ENCODE measurements at places on chromosomes 11 and 22.
A peak's percentile ranks its signal among the peaks of the same experiment; 100 is the strongest.

DNA sequence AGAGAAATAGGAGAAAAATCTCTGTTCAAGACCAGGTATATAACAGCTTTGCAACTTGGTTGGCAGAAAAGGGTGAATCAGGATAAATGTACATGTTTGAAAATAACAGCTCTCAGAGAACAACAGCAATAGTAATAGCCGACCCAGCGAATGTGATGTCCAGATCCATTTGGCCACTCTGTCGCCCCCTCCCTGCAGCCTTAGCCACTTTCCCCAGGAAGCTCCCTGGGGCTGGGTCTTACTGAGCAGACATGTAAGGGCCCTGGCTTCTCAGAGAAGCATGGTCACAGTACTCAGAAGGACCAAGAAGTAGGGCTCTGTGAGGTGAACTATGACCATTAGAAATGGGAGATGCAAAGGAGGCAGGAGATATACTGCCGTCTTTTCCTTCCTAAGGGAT is 154.1 kb upstream of the SNX19 start:
- no peak for DNase-seq

- DNase-seq = no peak
These were observed 30.5 kb upstream of the GNB1L start for GRCh38 chr22:19884954-19885751.

DNA sequence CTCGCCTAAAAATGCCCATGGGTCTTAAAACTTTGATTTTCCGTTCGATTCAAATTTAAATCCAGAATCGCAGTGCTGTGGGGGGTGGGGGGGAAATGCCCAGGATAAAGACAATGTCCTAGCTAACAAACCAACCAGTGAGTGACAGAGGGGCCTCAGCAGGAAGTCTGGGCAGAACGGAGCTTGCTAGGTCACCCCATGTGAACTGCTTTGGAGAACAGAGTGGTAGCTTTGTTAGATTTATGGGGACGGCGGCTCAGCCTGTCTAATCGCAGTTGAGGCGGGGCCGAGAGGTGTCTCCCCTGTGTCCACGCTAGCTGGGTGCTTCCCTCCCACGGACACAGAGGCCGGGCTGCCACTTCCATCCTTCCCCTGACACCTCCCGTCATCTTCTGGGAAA is 243.9 kb downstream of the CTTN start:
- DNase-seq = no peak

- DNase-seq = no peak
These were observed 16.8 kb downstream of the MAPK1 start for GRCh38 chr22:21850660-21851059.

- no peak for DNase-seq
These were observed 2.6 kb downstream of the MARK2 start for GRCh38 chr11:63841554-63841953.

DNA sequence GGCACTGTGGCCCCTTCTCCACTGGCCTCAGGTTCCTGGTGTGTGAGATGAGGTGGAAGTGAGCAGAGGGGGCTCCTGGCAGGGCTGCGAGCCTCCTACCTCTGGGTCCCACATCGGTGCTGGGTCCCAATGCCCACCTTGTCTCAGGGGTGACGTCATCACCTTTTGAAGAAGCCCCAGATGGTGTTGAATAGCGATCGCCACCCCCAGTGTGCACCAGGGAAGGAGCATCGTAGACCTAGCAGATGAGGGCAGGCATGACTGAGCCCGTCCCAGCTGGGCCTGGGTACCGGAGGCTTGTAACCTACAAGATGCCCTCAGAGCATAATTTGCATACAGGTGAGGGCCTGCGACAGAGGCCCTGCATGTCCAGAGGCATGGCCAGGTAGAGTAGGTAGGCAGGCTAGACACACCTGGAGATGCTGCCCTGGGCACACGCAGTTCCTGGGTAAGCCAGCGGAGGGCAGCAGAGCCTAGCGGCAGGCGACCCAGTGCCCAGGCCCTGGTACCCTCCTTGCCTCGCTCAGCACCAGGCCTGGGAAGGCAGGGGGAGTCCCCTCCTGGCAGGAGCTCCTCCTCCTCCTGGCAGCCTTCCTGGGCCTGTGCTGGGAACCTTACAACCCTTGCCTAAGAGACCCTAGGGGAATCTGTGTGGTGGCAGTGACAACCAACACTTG is 52.5 kb downstream of the TPCN2 start:
- DNase-seq = peak; percentile 75

GRCh38 chr11:3204141-3205015 is 14.2 kb downstream of the MRGPRG start:
- DNase-seq = no peak

DNA sequence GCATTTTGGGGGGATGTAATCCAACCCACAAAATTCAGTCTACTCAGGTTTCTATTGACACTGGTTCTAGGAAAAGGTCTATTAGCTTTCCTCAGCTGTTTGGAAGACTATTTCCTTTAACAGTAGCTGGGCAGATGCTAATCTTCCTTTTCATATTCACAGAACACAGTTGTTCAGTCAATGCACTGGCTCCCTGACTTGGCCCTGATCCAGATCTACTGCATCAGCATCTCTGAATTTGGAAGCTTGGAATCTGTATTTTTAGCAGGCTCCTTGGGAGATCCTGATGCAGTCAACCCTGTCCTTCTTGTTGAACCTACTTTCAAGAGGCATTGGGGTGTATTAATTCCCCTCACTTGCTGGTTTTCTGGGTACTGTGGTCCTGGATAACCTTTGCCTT is 6.3 kb downstream of the HTATIP2 start:
- DNase-seq = no peak

DNA sequence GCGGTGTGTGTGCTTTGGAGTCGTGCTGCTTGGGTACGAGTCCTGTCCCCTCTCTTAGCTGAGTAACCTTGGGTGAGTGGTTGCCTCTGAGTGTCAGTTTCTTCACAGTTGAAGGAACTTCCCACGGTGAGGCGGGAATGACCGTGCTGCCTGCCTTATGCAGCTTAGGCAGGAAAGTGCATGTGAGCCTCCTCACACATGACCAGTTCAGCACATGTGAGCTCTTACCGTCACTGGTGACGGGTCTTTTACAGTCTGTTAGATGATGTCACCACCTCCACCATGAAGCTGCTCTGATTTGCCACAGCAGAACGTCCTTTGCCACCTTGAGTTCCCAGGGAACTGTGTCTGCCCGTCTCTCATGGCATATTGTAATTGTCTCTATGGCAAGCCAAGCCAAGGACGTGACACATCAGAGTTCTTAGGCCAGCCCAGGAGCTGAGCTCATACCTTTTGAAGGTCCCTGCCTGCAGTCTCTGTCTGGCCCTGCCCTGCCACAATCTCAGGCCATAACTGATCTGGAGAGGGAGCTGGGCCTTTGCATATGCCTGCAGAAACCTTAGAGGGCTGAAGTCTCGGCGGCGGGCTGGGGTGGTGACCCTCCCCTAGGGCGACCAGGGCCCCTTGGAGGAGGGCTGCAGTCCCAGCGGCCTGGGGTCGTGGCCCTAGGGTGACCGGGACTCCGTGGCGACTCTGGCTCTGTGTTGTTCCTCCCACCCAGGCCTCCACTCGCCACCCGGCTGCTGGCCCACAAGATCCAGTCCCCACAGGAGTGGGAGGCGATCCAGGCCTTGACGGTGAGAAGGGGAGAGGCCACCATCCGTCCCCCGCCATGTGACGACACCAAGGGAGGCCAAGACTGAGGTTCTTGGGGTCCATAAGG is 7.8 kb downstream of the GGA1 start:
- no peak for DNase-seq

GRCh38 chr11:90630176-90630575 is 407.3 kb upstream of the CHORDC1 start:
- no peak for DNase-seq

DNA sequence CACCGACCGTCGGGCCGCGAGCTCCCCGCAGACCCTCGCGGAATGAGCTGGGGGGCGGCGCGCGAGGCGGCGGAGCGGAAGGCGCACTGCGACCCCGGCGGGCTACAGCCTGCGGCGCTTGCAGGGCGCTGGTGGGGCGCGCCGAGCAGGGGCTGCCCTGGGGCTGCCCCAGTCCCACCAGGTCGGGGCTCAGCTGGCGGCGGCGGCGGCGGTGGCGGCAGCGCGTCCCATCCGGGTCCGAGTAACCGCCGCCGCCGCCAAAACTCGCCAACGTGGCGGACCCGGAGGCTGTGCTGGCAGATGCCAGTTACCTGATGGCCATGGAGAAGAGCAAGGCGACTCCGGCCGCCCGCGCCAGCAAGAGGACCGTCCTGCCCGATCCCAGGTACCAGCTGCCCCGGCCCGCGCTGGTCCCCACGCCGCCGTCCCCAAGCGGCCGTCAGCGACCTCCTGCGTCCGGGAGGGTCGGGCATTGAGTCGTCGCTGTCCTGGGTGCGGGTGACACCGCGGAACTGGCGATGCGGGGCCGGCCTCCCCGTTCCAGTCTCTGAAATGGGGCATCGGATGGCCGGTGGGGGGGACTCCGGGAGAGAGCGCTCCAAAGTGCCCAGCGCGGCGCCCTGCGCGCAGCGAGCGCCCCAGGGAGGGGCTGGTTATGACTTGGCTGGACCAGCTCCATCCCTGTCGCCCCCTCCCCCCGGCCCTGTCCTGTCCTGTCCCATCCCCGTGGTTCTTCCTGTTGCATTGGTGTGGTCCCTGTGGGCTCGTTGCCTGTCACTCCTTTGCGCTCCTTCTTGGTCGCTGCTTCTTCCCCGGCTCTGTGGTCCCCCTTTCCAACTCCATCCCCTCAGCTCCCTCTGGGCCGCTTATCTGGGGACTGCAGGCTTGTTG is 63.5 kb downstream of the CRYBB2 start:
- DNase-seq = peak; percentile 5

- DNase-seq = no peak
These were observed 44.7 kb downstream of the CCDC90B start for GRCh38 chr11:83241291-83241946.

DNA sequence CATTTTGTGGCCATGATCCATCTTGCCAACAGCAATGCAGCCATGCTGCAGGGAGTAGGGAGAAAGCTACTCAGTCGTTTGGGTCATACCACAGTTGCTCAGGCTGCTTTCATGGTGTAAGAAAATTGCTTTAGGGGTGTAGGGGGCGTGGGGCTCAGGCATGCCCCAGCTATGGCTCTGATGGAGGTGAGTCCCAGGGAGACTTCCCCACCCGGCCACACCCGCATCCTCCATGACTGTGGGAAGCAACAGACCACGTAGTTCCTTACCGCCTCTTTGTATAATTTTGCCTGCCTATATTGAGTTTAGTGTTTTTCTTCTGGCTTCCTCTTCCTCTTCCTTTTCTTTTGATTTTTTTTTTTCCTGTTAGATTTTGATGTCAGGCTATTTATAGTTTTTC is 58.8 kb downstream of the SPECC1L start:
- DNase-seq = no peak

GRCh38 chr22:47681411-47682165 is 919.1 kb downstream of the TBC1D22A start:
- DNase-seq = no peak

DNA sequence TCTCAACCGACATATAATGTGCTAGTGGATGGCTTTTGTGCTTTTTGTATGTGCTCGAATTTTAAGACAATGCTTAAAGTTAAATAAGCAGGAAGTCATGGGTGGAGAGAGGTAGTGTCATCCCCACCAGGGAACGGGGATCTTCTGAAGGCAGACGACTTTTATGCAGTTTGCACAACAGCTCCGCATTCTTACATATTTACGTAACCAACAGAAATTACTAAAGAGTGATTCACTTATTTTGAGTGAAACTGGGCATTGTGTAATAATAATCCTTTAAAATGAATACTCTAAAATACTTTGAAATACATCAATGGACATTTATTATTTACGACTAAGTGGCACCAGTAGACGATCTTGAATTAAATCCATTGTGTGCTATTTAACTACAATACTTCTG is 305.1 kb downstream of the CNTN5 start:
- DNase-seq = no peak

GRCh38 chr11:36065436-36065835 is 121.6 kb downstream of the LDLRAD3 start:
- no peak for DNase-seq

- DNase-seq = no peak
These were observed 42.0 kb downstream of the BLID start for GRCh38 chr11:122074022-122074421.

DNA sequence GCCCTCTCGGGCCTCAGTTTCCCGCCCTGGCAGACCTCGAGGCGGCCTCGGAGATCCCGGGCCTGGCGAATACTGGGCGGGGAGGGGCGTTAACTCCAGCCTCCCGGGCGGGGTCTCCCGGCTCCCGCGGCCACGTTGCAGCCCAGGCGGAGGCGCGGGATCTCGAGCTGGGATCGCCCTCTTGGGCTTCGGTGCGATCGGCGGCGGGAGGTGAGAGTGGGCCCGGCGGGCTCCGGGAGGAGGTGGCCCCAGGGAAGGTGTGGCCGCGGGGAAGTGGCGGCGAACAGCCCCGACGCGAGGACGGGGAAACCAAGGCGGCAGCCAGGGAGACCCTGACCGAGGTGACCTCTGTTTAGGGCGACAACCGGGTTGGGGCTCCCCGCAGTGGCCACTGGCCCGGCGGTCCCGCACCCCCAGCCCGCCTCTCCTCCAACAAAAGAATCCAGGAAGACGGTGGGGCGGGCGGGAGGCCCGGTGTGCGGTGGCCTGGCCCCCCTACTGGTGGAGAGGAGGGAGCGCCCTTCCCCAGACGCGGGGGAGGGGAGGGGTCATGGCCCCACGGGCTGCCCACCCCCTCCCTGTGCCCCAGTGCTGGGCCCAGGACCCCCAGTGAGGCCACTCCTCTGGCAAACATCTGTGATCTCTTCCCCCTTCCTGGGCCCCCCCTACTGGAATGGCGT is at the start of gene PHETA2:
Gene PHETA2 (plus strand): TSS at position 117 of the 680 bp plus-strand sequence. CDS start 3,046 bp downstream, outside the sequence.
- DNase-seq = peak; percentile 61

GRCh38 chr11:37572491-37573171 is 974.6 kb upstream of the RAG2 start:
- no peak for DNase-seq

GRCh38 chr11:71519546-71519945 is 7.5 kb upstream of the KRTAP5-7 start:
- no peak for DNase-seq

- DNase-seq = no peak
These were observed 13.7 kb downstream of the GDPD4 start for GRCh38 chr11:77287615-77288273.

DNA sequence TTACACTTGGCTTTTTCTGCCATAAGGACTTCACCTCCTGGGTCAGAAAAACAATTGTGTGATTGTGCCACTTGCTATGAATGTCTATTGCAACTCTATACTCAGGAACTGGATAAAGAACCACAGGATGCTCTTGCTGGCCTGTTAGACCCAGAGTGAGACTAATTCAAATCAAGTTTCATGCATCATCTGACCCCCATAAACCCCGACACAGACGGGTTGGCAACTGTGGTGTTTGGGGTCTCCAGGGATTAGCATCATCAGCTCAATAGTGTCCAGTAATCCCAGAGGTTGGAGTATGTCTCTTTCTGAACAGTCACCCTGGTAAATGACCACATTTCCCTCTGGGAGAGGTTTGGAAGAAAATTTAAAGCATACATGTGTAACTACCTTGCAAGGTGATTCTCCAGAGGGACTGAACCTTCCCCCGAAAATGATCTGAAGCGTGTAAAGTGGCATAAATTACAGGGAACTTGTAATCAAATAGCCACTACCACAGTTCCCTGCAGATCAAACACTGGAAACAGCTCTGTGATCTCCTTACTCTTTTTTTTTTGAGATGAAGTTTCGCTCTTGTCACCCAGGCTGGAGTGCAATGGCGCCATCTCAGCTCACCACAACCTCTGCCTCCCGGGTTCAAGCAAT is 1097.6 kb downstream of the TBC1D22A start:
- DNase-seq = no peak

Data from activated naive CD8-positive, alpha-beta T cell treated with anti-CD3 and anti-CD28 coated beads for 36 hours (primary cell).